ENCODE measurements at places on chromosomes 7 and 10.
A peak's percentile ranks its signal among the peaks of the same experiment; 100 is the strongest.

DNA sequence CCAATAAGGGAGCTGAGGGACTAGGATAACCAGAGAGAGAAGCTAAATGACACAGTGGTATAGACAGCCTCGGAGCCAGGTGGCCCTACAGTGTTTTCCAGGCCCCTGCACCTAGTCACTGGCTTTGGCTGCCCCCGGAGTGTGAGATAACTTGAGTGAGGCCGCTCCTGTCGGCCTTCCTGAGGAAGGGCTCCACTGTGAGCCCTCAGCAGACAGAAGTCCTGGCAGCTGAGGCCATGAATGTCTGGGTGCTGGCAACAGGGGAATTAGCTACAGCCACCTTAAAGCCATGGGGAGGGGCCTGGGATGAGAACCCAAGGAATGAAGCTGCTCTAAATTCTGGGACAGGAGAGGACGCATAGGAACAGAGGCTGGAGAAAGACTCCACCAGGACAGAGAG is 4.6 kb upstream of the GDF10 start:
- DNase-seq: no peak

- no peak for DNase-seq
Observed at GRCh38 chr7:158957921-158958491, 101.6 kb downstream of the DYNC2I1 start.

DNA sequence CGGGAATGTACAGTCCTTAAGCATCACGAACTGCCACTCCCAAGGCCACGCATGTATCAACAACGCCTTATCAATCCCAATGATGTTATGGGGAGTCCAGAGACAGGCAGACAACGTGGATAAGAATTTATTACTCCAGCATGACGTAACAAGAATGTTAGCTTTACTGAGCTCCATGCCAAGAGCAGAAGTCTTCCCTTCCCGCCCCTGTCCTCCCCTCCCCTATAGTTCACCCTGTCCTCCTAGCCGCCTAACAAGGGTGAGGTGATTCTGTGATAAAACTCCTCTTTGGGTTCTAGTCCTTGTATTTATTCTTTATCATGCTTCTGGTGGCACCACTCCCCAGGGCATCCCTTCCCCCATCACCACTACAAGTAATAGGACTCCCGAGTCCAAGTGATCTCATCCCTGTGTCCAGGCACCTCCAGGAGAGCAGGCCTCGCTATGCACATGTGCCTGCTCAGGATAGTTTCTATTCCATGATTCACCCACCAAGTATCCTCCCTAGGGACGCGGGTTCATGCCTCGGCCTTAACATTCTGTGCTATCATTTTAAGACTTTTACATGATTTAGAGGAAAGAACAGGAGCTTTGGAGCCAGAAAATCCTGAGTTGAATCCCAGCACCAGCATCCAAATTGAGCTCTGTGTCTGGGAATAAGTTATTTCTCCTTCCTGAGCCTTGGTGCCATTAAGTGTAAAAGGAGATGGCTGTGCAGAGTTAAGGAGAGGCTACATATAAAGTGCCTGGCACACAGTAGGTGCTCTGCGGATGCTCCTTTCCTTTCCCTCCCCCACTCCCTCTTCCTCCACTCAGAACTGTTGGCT is 15.4 kb downstream of the GSDME start:
- no peak for DNase-seq

DNA sequence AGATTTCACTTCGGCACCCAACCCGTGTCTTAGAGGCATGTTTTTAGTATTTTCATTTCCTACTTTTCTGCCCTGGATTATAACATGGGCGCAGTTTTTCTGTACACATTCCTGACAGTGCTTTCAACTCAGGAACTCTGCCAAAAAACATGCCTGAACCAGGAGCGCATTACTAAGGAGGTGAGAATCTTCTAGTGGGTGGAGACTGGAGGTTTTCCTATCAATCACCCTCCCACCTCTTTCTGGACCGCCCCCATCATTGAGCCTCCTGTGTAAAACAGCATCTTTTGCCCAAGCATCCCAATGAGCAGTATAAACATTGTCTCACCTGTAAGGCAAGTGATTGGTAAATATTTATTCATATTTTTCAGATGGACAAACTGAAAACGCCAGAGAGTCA is 53.2 kb downstream of the STK17A start:
- no peak for DNase-seq

GRCh38 chr7:88399036-88399435 is 92.3 kb upstream of the STEAP4 start:
- no peak for DNase-seq

DNA sequence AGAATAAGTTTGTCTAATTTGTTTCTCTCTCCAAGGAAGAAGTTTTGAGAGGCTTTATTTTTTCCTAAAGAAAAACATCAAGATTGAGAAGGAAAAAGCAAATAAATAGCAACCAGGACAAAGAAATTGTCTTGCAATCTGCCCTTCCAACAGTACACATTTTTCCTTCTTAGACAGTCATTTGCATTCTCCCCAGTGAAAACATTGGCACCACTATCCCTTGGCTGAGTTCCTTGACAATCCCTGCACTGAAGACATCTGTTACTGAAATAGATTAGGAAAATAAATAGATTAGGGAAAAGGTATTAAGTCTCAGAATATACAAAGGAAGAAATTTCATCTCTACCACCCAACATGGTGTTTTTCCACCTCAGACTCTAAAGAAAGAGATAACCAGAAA is 12.2 kb upstream of the TMEM243 start:
- no peak for DNase-seq

GRCh38 chr7:49692516-49692915 is 80.9 kb upstream of the VWC2 start:
- no peak for DNase-seq

DNA sequence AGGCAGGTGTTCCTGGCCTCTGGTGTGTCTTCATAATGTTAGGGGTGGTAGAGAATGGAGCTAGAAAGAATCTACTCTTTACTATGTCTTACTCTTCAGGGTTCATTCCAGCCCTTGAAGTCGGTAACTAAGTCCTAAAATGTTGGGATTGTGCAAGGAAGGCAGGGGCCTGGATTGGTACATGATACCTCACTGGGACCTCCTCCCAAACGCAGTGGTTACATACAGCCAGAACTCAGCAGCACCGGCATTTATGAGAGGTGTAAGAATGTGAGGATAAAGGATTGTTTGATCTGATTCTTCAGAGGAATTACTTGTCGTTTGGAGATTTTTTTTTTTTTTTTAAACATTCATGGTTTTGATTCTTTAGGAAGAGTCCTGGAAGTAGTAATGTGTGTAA is 6.9 kb downstream of the COMTD1 start:
- no peak for DNase-seq

GRCh38 chr7:2926896-2927405 is 82.8 kb upstream of the GNA12 start:
- DNase-seq: no peak

GRCh38 chr10:5666841-5667630 is 641 bp upstream of the ASB13 start:
- DNase-seq: no peak

- no peak for DNase-seq
Observed at GRCh38 chr7:128939075-128939860, 1.5 kb downstream of the IRF5 start.

DNA sequence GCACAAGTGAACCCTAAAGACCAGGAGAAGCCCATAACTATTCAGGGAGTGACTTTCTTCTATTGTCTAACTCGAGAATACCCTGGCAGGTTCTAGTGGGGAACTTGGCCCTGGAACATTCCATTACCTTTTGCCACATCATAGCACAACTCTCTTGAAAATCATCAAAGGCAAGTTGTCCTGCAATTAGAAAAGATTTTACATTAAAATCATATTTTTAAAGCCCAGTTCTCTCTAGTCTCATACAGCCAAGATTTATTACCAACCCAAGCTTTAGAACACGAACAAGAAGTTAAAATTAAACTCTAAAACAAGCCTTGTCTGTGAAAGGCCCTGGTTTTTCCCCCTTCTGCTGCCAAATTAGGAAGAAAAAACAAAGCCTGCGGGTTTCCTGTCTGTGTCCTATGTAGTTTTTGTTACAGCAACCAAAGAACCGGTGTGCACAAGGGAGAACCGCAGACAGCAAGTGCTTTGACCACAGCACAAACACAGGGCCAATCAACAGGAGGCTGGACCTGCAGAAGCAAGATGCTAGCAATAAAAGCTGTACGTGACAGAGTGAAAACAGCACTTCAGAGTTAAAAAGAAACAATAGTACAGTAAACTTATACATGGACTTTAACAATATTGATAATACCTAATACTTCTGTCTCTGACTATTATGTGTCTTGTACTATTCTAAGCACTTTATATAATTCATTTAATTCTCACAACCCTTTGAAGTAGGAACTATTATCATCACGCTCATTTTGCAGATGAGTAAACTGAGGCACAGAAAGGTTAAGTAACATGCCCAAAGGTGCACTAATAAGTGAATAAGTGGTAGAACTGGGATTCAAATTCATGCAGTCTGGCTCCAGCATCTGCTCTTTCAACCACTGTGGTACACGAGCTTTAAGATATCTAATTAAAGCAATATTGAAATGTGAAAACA is 65.8 kb downstream of the STK17A start:
- DNase-seq: peak; percentile 47

GRCh38 chr7:7181519-7182155 is 707 bp upstream of the C1GALT1 start:
- peak; percentile 39 for DNase-seq

GRCh38 chr10:113177936-113178335 is 227.9 kb downstream of the TCF7L2 start:
- no peak for DNase-seq

GRCh38 chr10:30028006-30028737 is 31.2 kb downstream of the JCAD start:
- DNase-seq: no peak

GRCh38 chr10:132469197-132469884 is 68.2 kb upstream of the INPP5A start:
- no peak for DNase-seq

DNA sequence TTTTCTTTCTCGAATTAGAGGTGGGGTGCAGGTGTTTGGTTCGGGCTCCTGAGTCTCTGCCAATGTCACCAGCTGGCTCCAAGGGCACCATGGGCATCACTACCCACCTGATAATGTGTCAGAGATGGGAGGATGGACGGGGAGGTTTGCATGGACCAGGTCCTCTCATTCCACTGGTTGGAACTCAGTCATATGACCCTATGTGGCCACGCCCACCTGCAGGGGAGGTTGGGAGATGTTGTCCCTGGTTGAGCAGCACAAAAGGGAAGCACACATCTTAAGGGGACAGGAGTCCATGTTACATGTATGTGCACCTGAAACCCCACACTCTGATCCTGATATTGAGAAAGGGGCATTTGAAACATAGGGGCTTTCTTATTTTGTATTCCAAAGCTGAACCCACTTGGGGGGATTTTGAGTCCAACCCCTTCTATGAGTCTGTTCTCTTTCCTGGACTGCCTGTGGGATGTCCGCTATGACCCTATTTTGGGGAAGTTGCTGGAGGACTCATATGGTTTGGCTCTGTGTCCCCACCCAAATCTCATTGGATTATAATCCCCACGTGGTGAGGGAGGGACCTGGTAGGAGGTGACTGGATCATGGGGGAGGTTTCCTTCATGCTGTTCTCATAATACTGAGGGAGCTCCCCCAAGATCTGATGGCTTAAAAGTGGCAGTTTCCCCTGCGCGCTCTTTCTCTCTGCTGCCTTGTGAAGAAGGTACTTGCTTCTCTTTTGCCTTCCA is 66.9 kb upstream of the BAIAP2L1 start:
- DNase-seq: no peak

DNA sequence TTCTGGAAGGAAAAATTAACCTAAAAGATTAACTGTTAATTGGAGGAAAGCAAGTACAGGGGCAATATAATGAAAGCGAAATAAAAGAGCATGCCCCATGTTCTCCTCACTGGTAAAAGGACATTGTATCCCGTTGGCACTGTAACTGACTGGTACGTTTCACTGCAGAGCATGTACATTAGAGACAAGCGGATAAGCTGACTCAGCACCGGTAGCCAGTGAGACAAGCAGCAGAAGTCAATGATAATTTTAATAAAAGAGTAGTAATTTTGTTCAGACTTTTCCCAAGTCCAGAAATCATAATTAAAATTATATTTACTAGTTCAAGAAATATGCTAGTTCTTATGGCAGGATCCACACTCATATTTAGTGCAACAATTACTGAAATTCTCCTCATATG is 161.5 kb upstream of the VWC2 start:
- DNase-seq: no peak

DNA sequence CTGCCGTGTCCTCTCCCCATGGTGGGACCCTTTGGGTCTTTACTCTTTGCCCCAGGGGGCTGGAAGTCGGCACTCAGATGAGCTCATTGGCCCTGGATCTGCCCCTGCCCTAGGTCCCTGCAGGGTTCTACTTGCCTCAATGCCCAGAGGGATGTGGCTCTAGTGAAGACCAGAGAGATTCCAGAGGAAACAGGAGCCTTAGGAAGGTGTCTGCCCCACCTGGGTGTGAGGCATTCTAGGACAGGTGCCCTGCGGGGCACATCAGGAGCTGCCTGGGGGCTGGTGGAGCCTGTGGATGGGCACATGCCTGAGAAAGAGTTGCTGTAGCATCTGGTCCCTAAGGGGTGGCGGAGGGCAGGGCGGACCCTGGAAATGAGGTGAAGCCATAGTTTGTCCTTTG is 128.6 kb downstream of the ADCY1 start:
- DNase-seq: no peak

DNA sequence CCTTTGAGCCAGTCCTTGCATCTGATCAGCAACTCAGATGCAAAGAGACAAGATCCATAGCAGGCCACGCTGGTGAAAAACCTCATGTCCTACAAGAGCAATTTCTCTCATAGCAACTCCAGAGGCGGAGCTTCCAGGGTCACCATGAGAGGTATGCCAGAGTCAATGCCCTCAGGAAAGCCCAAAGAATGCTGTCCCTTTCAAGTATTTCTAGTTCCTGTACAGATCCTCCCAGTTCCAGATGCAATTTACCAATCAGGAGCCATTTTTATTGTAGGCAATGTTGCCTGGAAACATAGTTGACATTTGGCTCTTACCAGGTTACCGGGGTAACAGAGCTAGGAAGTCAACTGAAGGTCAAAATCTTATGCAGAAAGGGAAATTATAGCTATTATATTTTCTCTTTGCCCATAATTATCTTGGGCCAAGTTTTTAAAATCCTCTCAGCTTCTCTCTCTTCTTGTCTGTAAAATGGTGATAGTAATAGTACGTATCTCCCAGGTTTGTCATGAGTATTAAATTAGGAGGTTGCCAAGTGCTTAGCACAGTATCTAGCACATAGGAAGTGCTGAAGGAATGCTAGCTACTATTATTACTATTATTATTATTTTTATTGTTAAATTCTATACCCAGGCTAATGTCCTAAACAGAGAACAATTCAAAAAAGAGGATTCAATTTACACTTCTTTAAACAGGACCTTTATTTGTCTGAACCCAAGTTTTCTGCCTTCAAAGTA is 46.3 kb upstream of the TM9SF3 start:
- DNase-seq: no peak

- no peak for DNase-seq
Observed at GRCh38 chr7:107874605-107875446, 16.2 kb upstream of the DLD start.

- no peak for DNase-seq
Observed at GRCh38 chr7:3951316-3952055, 650.4 kb downstream of the SDK1 start.

GRCh38 chr10:4526311-4526731 is 299.7 kb upstream of the AKR1E2 start:
- no peak for DNase-seq

- DNase-seq: no peak
Observed at GRCh38 chr10:127265288-127265687, 68.9 kb upstream of the INSYN2A start.

- DNase-seq: peak; percentile 73
Observed at GRCh38 chr7:98168181-98168903, 42.9 kb upstream of the BHLHA15 start.

- DNase-seq: peak; percentile 25
Observed at GRCh38 chr7:1059200-1060091, 15.1 kb downstream of the GPR146 start.
